ENCODE measurements at places on chromosomes 11 and 22.

- no peak for DNase-seq
Measured at GRCh38 chr22:36589856-36590255, 60.9 kb upstream of the EIF3D start.

DNA sequence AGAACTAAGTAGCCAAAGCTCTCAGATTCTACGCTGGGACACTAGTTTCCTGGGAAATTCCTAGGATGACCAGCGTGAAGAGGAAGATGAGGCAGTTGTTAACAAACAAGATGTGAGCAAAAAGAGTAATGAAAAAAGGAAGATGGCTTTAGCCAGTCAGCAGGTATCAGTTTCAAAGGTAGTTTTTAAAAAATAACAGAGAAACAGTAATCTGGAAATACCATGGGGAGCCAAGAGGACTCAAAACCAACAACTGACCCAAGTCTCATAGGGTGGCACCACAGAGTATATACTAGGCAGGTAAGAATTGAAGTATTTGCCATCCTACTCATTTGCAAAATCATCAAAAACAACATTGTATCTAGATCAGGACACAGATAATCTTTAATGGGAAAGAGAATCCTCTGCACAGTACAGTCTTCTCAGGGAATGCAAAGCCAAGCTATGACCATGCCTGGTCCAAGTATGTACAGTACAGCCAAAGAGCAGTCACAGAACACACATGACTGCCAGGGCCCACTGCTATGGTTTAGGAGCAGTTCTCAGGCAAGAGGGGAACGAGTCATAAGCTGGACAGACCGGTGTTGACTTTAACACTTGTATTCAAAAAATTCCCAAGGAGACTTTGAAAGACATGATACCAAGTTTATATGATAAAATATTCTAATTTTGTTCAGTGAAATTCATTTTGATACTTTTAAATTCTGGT is 20.6 kb downstream of the MSANTD4 start:
- DNase-seq = no peak

DNA sequence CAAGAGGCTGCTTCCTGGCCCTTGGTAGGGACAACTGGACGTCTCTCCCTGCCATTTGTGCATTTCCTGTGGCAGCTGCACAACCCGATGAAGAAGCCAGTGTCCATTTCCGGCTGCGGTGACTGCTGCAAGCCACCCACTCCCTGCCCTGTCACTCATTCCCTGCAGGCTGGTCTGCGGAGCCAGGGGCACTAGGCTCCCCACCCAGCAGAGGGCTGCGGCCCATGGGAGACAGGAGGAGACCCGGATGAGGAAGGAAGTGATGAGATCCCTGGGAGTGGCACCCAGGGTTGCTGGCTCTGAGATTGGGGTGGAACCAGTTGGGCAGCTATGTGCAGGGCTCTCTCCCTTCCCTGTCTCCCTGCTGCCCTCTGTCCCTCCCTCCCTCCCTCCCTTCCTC is 10.0 kb upstream of the MYRF start:
- DNase-seq = no peak

- DNase-seq = no peak
Measured at GRCh38 chr11:101470419-101470818, 113.4 kb downstream of the TRPC6 start.

DNA sequence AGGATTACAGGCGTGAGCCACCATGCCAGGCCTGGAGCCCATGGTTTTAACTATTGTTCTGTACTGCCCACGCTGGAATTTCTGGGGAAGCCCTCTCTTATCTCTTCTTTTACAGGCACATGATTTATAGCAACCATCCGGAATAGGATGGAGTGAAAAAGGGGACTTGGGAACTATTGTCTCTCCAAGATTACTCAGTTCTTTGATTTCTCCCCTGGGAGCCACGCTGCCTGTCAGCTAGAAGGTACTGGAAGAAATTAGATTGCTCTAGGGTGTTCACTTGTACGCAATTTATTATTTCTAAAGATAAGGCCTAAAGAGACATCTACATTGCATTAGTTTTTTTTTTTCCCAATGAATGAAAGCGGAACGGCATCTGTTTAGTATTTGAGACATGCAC is 65.6 kb upstream of the PTPRJ start:
- DNase-seq = no peak

DNA sequence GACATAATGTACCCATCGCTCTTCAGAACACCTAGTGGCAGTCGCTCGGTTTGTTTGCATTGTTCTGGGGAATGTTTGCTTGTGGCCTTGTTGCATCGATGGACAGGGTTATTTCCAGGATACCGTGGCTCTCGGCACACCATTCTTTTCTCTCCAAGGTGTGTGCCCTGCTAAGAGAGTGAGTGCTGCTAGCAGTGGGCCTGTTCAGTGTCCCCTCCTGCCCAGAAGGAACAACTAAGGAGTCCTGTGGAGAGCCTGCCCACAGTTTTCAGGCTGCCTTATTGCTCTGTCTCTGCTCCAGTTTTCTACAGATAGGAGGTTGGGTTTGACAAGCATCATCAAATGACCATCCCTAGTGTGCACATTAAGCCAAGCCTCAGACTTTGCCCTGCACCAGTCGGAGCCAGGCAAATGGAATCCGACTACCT is 1.4 kb downstream of the CRY2 start:
- DNase-seq = no peak

DNA sequence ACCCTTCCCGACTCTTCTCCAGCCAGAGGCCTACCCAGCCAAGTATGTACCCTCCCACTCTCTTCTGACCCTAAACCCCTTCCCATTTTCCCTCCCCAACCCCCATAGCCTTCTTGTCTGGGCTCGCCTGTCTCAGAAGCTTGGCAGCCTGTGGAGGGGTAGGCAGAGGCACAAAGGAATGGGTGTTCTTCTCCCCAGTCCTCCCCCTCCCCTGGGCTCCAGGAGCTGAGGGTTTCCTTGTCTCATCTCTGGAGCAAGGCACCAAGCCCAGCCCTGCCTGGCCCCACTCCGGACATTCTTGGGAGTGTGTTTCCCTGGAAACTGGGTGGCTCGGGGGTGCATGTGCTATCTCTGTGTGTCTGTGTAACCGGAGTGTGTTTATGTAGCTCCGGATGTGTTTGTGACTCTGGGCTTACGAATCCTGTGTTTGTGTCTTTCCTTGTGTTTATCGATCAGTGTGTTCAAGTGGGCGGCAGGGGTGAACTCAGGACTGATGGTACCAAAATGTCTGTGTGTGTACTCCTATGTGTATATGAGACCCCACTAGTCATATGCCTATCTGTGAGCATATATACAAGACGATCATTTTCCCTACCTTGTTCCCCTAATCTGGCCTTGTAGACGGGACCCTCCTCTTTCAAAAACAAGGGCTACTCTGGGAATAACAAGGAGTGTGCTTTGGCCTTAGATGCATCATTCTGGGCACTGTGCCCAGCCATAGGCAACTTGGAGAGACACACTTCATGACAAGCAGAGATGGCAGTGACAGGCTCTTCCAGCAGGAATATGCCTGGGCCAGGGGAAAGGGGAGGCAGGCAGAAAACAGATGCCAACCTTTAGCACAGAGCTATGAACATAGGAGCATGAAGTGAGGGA is 10.9 kb downstream of the PHLDB1 start:
- DNase-seq = no peak

- no peak for DNase-seq
Measured at GRCh38 chr22:46703171-46703995, 34.7 kb downstream of the CERK start.

- no peak for DNase-seq
Measured at GRCh38 chr11:127564810-127565209, 564.2 kb upstream of the KIRREL3 start.

DNA sequence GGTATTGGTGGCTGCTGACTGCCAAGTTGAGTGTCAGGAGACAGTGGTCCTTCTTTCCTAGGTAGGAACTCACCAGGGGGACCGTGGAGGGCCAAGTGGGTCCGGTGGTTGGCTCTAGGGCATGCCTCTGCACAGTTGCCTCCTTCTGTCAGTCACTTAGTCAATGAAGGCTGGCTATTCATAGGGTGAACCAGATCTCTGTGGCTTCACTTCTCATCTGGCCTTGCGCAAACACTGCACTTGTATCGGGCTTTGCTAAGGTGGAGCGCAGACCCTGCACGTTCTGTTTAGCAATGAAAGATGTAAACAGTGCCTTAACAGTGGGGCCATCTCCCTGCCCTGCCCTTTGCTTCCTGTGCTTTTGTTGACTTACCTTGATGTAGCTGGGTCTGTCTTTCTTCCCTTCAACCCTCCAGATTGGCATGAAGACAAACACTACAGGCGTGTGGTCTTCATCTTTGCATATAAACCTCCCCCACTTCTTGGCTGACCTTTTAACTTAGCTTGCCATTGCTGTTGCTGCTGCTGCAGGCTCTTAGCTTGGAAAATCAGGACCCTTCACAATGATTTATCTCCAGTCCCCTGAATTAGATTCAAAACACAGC is 6.7 kb upstream of the SORL1-AS1 start:
- DNase-seq = no peak

DNA sequence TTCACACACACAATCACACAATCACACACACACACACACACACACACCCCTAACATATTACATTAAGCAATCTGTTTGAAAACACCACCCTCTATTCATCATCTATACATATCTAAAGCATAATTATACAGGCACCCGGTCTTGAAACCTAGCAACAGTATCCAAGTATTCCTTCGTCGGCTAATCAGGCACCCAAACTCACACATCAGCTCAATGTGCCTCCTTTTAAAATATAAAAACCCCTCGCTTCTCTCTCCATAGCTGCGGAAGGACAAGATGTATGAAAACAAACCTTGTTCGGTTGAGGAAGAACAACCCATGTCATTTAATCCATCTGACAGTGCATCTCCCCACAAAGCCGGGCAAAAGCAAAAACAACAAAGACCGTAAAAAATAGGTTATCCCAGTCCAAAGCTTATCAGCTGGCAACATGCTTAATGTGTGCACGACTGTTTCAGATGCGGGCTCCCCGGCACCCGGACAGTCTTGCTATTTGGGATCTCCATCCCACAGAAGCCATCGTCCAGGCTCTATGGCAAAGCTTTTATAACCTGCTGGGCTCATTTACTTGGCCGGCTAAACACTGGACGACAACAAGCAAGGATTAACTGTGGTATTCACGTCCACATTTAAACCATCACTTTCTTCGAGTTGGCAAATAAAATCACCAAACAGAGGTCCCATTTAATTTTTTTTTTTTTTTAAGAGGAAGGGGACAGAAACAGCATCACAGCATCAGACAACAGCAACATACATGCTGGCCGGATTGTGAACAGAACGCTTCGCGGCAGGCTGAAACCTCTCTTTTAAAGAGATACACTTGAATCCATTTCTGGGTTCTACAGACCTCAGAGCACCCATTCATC is 365.5 kb downstream of the SHANK2 start:
- no peak for DNase-seq

- no peak for DNase-seq
Measured at GRCh38 chr11:122852796-122853160, 14.5 kb downstream of the CRTAM start.

DNA sequence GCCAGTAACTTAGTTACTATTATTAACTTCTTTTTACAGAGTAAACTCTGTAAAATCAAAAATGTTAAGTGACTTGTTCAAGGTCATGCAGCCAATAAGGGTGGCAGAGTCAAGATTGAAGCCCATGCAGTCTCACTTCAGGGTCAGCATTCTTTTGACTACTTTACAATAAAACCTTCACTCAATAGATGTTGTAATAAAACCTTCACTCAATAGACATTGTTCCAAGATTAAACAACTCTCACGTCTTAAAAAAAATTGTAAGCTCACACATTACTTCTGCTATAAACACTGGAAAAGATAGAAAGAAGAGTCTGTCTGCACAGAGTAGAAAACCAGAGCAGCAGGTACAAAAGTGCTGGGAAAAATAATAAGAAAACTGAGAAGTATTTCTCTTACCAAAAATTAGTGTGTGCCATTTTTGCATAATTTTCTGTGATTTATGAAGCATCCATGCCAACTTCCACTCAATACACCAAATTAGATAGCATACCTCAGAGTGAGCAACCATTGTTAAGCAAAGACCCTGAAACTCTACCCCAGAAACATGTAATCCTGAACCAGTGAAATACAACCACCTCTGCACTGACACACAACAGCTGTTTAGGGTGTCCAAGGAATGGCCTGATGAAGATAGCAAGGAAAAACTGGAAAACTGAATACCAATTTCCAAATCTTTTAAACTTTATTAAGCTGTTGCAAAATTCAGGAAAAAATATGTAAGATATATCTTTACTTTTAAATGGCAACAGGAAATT is 4.9 kb upstream of the SOX6 start:
- DNase-seq = no peak

DNA sequence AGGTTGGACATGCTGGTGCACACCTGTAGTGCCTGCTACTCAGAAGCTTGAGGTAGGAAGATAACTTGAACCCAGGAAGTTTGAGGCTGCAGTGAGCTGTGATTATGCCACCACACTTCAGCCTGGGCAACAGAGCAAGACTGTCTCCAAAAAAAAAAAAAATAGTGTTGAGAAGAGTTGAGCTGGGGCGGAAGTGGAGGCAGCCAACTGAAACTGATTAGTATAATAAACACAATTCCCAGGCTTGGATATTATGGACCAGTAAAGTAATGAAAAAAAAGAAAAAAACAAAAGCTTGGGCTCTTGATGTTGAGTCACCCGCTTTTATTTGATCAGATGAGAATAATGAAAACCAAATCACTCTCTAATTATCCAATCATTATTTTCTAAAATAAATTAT is 21.0 kb downstream of the LDLRAD3 start:
- DNase-seq = no peak

- no peak for DNase-seq
Measured at GRCh38 chr11:122696662-122697061, 41.1 kb downstream of the UBASH3B start.

DNA sequence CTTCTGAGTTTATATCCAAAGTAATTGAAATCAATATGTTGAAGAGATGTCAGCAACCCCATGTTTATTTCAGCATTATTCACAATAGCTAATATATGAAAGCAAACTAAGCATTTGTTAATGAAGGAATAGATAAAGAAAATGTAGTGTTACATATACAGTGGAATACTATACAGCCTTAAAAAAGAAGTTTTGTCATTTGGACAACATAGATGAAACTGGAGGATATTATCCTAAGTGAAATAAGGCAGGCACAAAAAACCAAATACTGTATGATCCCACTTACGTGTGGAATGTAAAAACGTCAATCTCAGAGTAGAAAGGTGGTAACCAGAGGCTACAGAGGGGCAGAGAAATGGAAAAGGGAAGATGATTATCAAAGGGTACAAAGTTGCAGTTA is 10.2 kb downstream of the MRGPRX2 start:
- no peak for DNase-seq

GRCh38 chr11:123427405-123427804 is 2.7 kb upstream of the GRAMD1B start:
- no peak for DNase-seq

Data from activated CD4-positive, CD25-positive, alpha-beta regulatory T cell (primary cell).